ENCODE measurements at places on chromosomes 5 and 9.

GRCh38 chr5:174724484-174725260, at the start of gene MSX2:
MSX2 (plus strand) TSS chr5:174724582; CDS start chr5:174724660, 78 bp downstream.
- DNase-seq: peak; percentile 87

DNA sequence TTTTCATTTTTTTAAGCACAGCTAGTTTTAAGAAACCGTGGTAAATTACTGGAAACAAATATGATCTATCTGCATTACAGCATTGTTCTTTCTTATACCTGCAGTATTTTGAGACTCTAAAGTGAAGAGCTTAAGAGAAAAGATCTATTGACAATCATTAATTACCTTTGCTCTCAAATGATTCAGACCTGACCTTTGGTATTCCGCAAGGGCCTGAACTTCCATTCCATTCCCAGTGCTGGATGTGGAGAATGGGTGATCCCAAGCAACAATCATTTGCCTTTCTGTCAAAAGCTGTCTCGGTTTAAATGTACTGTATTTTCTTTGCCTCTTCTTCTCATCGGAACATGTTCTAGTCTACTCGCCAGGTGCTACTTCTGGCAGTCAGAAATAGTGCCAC, 18.9 kb downstream of the NREP start:
- no peak for DNase-seq

DNA sequence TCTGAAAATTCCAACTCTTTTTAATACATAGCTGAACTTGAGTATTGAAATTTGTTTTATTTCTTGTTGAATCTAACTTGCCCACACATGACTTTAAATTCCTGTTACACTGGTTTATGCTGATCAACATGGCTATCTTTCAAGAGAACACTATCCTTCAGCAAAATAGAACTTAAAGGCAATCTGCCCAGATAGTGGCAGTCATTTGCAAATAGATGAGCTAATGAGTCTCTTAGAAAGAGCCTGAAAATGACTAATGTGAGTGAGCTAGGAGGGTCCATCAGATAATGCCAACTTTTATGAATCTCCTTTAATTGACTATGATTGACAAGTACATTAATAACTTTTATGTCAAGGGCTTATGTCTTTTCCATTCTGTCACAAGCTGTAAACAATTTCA, 1360.8 kb upstream of the C9orf72 start:
- no peak for DNase-seq

DNA sequence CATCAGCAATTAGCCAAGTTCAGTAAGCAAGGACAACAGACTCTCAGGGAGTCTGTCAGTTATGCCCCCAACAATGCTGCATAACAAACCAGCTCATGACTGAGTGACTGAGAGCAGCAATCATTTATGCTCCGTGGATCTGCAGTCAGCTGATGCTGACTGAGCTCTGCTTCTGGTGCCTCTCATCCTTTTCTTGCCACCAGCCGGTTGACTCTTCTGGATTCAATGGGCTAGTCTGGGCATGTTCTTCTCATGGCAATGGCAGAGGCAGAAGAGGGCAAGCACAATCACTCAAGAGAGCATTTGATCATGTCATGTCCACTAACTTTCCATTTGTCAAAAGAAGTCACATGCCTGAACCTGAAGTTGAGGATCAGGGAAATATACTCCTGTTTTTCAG, 157.0 kb upstream of the NTRK2 start:
- no peak for DNase-seq

DNA sequence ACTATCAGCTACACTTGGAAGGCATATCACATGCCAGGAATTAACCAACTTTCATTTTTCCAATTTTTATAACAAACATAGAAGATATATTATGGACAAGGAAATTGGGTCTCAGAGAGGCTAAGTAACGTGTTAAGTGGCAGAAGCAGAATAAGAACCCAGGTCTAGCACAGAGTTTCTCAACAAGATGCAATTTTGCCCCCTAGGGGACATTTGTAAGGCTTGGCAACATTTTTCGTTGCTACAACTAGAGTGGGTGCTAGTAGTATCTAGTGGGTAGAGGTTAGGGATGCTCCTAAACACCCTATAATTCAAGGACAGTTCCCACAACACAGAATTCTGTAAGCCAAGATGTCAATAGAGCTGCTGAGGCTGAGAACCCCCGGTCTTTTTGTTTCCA, 180.6 kb downstream of the SNCAIP start:
- no peak for DNase-seq

DNA sequence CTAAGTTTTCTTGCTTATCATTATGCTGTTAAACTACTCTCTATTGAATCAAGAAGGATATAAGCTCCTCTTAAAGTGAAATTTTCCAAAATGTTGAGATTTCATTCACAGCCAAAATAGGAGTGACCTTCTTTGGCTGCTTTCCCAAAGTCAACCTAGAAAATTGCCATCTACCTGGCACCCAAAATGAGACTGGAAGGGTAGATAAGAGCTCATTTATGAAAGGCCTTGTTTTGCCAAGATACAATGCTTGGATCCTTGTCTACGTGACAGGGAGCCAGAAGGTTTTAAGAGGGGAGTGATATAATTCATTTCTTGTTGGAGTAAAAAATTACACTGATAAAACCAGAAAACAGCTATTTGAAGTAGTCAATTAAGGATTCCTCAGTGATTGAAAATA, 287.1 kb downstream of the IZUMO3 start:
- DNase-seq: no peak

GRCh38 chr5:5906778-5907177, 471.6 kb downstream of the MED10 start:
- no peak for DNase-seq

DNA sequence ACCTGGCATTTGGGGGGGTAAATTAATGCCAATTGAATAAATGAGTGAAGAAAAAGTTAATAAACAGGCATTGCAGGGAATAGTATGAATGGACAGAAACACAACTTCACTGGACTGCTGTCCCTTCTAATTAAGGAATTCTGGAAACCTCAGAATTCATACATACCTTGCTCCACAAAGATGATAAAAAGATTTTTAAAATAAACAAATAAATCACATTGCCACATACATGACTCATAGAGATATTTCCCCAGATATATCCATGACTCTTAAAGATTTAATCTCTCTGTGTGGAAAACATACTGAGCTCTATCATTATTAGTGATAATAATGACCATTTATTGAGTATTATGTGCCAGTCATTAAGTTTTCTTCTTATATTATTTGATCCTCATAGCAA, 469.0 kb upstream of the MEF2C start:
- no peak for DNase-seq

DNA sequence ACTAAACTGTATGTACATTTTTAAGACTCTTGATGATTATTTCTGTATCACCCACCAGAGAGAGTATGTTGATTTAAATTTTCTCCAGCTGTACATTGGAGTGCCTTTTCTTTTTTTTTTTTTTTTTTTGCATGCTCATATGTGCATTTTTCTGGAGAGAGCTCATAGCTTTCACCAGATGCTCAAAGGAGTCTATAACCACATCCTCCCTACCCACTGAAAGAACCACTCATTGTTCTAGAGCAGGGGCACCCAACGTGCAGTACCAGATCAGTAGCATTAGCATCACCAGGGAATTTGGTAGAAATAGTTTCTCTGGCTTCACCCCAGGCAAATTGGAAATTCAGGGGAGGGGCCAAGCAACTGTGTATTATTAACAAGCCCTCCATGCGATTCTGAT, 53.9 kb upstream of the TMEM171 start:
- no peak for DNase-seq

GRCh38 chr5:131979816-131980215, 31.6 kb downstream of the ACSL6 start:
- DNase-seq: peak; percentile 52
